ENCODE measurements at places on chromosomes 3 and 15.
A peak's percentile ranks its signal among the peaks of the same experiment; 100 is the strongest.

- peak; percentile 21 for DNase-seq
Observed at GRCh38 chr3:112794622-112795172, 52.0 kb downstream of the CD200R1L start.

- no peak for DNase-seq
Observed at GRCh38 chr15:69610858-69611257, 158.2 kb downstream of the RPLP1 start.

DNA sequence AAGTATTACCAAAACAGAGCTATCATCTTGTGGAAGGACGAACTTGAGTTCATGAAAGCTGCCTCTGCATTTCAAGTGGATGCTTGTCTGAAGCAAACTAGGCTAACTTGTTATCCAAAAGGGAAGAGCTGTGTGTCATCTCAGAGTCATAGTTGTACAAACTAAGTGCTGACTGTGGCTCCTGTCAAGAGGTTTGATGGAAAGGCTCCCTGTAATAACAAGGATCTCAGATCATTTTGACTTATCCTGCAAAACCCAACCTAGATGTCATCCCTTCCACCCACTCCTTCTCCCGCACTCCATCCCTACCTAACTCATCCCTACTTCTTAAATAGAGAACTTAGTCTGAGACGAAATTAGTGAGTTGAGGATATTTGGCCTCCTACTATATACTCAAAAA lies 110.8 kb downstream of the NR2E3 start:
- DNase-seq, result no peak

DNA sequence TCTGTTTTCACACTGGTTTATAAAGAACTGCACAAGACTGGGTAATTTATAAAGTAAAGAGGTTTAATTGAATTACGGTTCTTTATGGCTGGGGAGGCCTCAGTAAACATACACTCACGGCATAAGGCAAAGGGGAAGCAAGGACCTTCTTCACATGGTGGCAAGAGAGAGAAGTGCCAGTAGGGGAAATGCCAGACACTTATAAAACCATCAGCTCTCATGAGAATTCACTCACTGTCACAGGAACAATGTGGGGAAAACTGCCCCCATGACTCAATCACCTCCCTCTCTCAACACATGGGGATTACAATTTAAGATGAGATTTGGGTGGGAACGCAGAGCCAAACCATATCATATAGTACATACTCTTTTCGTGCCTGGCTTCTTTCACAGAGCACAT lies 42.4 kb downstream of the MAP2K1 start:
- DNase-seq, result no peak

GRCh38 chr3:176977331-176977730 lies 220.0 kb downstream of the TBL1XR1 start:
- no peak for DNase-seq

DNA sequence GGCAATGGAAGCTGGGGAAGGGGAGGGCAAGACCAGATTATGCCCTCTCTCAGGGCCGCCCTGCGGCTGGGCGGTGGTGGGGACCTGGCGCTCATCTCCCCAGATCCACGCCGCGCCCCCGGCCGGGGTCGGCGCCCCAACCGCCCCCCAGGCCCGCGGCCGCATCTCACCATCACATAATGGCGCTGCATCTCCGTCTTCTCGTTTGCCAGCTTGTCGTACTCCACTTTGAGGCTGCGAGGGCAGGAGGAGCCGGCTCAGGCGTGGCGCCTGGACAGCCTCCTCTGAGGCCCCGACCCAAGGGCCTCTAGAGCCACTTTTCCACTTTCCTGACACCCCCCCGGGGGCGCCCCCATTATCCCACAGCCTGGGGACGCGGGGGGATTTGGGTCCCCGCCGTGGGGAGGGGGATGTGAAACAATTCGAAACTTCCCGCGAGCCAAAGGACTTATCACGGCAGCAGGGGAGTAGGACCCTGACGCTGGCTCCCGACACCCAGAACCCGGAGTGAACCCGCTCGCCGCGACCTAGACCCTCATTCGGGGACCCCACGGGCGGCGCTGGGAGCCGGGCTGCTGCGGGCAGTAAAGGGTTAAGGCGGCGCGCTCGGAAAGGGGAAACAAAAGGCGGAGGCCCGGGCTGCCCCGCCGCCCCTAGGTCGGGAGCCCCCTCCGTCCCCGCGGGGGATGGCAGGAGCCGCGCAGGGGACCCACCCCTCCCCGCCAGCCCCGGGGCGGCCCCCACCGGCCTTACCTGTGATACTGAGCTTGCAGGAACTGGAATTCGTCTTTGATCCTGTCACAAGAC lies 2.1 kb downstream of the TLE3 start:
- DNase-seq, result peak; percentile 59

- DNase-seq, result no peak
Observed at GRCh38 chr3:184741259-184741556, 29.3 kb upstream of the MAGEF1 start.

DNA sequence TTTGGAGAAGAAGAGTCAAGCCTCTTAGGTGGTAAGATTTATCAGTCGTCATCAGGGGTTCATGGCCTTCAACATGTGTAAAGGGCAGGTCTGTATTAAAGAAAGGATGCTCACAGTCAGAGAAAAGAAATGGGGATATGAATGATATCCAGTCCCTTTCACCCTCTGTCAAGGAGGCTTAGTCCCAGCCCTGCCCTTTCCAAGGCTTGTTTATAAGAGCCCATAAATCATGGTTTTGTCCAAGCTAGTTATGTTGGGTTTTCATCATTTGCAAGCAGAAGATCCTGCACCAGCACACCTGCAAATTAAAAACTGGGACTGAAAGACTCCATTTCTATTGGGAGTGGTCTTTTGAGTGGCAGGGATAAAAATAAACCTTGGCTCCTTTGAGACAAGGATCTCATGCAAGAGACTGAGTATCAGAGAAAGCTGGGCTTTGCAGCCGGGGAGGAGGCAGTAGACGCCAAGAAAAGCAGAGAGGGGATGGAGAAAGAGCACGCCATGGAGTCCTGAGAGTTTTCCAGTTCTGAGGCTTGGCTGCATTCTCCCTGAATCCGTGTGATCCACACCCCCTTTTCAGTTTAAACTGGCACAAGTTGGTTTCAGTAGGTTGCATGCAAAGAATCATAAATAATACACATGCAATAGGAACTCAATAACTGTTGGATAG lies 12.6 kb upstream of the PDIA5 start:
- no peak for DNase-seq

- DNase-seq, result no peak
Observed at GRCh38 chr3:143529018-143529478, 319.2 kb downstream of the SLC9A9 start.

DNA sequence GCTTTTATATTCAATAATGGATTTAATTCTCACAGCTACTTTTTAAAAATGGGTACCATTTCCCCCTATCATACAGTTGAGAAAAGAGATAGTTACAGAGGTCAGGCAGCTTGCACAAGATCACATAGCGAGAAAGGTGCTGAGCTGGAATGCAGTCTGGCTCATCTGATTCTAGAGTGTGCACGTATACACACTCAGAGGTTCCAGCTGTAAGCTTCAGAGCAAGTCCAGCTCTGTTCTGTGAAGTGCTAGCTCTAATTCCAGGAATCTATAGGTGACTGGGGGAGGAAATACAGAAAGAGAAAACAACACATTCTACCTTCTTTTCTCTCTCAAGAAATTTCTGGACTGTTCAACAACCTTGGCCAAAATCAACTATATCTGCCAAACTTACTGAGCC lies 318.7 kb downstream of the FOXP1 start:
- no peak for DNase-seq

DNA sequence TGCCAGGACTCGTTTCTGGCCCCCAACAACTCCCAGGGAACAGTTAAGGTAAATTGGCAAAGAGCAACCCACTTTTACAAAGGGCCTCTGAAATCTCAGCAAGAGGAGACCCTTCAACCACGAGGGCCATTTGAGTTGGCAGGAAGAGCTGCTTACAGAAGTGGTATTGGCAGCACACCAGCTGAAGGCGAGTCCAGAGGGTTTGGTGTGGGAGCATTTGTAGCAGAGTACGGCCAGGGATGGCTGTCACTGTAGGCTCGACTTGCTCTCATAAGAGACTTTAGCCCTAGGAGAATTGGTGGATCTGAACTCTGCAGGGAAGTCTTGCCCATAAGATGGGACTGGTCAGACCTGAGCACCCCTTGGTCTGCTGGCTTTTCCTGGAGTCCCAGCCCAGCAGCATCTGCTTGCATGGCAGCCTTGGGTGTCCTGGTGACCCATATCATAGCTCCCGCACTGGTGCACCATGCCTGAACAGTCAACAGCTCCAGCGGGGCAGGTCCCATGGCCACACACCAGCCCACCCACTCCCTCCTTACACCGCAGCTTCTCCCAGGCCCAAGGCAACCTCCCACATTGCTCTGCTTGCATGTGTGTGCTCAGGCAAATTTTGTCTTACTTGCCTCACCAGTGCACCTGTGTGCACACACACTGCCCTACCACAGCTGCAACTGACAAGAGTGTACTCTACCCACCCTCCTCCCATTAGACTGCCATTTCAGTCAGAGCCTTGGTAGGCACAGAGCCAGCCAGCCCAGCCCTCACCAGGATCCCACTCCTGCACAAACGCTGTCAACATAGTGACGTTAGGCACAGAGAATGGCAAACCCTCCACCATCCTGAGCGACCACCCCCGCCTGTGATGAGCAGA lies 861.6 kb upstream of the DPPA4 start:
- DNase-seq, result no peak

- no peak for DNase-seq
Observed at GRCh38 chr3:46714728-46715506, 2.8 kb downstream of the PRSS50 start.

- DNase-seq, result no peak
Observed at GRCh38 chr3:161415506-161416231, 44.4 kb upstream of the SPTSSB start.

DNA sequence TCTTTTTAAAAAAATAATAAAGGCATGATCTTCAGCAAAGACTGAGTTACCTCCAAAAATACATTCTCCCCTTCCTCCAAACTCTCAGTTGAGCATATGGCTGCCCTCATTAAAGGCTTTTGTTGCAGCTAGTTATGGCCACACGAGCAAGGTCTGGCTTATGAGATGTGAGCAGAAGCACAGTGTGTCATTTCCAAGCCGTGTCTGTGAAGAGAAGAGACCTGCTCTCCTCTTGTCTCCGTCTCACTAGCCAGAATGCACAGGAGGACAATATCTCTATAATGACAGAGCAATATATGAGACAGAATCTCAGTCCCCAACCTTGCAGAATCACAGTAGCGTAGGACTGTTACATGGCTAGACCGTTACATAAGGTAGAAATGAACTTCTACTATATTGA lies 152.3 kb downstream of the MAGI1 start:
- no peak for DNase-seq

- DNase-seq, result no peak
Observed at GRCh38 chr3:65483480-65483879, 555.2 kb downstream of the MAGI1 start.
